Activated T-helper 1 cell treated with anti-CD3 and anti-CD28 coated beads, Interleukin-2, amount 50 U/mL, for 16 hours (primary cell): ENCODE measurements at places on chromosomes 11 and 22.

GRCh38 chr11:98090861-98091505 is 929.8 kb upstream of the CNTN5 start:
- DNase-seq: no peak

GRCh38 chr11:119803726-119804294 is 74.8 kb upstream of the NECTIN1 start:
- DNase-seq: no peak

GRCh38 chr11:57815476-57815875 is 53.9 kb downstream of the CTNND1 start:
- DNase-seq: no peak

- DNase-seq: no peak
Observed at GRCh38 chr11:64711956-64712362, 11.0 kb downstream of the NRXN2 start.

GRCh38 chr11:9719566-9720289 is 55.9 kb downstream of the SWAP70 start:
- no peak for DNase-seq

DNA sequence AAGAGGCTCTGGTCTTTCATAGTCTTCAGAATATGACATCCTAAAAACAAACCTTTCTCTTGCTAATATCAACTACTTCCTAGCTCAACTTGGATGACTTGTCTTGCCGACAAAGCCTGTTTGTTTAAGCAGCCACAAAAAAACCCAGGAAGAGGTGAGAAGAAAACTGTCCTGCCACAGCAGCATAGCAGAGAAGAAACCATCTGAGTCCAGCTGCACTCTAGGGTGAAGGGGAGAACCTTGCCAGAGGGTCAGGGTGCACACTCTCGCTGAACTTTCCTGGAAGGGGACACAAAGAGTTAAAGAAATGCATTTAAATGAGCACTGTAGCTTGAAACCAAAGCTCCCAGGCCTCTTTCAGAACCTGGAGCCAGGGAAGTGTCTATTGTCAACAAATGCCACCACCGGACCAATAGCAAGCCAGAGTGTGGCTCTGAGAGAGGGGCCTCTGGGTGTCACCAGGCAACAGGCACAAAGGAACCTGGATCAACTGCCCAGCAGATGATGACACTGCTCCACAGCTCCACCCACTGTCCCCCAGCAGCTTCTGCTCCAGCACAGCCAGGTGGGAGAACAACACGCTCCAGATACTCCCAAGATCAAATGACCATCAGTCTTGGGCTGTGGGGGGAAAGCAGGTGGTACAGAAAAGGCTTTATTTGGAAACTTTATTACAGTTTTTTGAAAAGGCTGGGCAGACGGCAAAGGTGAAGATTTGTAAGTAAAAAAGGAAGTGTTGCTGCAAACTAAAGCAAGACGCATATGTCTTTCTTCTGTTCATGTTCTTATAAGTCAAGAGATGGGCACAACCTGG is 105.7 kb downstream of the RASSF10 start:
- DNase-seq: no peak

DNA sequence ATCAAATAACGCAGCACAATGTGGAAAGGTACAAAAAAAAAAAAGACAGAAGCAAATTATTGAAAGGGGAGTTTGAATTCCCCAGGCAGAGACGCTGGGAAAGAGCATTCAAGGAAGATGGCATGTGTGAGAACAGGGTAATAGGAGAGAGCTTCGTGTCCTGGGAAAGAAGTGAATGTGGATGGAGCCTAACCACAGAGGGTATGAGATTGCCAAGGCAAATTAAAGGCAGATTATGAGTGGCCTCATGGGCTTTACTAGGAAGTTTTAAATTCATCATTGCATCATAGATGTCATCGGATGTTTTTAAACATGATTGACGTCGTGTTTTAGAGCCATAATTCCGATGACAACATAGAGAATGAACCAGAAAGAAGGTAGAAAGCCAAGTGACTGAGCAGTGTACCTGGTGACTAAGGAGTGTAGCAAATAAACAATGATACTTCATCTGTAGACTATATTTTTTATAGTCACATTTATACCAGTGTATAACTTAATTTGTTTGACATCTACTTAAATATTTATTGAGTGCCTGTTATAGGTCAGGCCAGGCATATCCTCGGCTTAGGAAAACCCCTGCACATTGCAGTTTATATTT is 151.4 kb downstream of the MSANTD4 start:
- no peak for DNase-seq

DNA sequence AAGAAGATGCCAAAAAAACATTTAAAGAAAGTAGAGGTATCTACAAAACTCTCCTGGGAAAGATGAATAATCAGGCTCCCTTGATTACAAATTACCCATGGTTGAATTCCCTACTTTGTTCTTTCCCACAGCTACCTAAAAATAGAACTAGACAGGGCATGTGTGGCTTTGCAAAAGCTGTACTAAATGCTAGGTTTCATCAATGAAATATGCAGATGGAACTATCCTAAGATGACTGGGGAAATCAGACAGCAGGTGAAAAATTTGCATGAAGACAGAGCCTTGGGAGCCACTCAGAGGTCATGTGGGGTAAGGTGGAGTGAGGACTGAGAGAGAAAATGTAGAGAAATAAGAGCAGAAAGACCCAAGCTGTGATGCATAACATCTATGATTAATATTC is 14.7 kb downstream of the LAYN start:
- no peak for DNase-seq

DNA sequence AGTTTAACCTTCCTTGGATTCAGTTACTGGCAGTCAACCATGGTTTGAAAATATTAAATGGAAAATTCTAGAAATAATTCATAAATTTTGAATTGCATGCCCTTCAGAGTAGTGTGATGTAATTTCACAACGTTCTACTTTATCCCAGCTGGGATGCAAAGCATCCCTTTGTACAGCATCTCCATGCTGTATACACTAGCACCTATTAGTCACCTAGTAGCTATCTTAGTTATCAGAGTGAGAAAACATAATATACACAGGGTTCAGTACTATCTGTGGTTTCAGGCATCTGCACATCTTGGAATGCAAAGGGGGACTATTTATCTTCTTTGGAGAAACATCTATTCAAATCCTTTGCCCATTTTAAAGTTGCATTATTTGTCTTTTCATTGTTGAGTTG is 30.8 kb downstream of the CBL start:
- DNase-seq: no peak

- DNase-seq: no peak
Observed at GRCh38 chr11:44483919-44484610, 81.4 kb upstream of the CD82 start.

DNA sequence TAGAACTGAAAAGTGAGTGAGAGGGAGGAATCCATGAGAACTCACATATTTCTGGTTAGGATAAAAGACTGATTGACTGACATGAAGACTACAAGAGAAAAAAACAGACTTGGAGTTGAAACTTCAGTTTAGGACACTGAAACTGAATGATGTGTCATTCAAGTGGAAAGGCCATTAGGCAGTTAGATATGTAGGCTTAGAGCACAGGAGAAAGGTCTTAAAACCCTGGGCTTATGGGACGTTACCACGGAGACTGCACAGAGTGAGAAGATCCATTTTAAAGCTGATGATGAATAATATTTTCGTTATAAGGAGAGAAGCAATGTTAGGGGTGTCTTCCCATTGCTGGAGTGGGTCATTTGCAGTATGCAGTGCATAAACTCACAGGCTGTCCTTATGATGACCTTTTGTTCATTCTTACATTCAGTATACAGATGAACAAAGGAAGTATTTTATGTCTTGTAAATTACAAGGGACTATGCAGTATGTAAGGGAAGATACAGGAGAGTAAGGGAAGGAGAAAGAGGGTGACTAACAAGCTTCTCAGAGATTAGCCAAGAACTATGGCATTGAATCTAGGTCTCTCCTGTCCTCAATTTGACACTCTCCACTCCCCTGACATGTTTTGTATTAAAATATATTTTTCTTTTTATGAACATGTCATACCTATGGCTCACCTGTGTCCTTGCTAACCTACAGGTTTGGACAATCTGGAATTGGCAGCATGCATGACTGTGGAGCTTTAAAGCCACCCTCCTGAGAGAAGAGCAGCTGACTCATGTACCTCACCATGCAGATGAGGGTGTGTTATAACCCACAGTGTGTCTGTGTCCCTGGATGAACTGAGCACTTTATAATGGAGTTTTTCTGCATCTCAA is 63.7 kb downstream of the MAML2 start:
- DNase-seq: no peak

DNA sequence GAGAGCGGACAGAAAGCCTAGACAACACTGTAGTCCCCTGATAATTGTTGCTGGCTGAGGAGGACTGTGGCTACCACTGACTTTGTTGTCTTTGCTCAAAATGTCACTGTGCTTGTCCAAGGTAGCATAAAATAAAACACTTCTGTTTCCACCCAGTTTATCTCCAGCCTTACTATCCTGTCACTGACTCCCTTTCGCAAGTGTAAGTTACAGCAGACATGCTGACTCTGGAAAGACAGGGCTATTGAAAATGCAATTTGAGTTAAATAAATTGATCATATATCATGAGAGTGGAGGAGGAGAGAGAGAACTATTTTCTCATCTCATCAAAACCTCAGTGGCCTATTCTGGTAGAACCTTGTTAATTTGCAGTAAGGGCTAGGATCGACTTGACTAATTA is 138.0 kb upstream of the KIRREL3 start:
- DNase-seq: no peak

GRCh38 chr11:132318421-132319157 is 948.2 kb downstream of the NTM start:
- DNase-seq: no peak

GRCh38 chr22:29106839-29107238 is 34.0 kb downstream of the KREMEN1 start:
- DNase-seq: no peak

DNA sequence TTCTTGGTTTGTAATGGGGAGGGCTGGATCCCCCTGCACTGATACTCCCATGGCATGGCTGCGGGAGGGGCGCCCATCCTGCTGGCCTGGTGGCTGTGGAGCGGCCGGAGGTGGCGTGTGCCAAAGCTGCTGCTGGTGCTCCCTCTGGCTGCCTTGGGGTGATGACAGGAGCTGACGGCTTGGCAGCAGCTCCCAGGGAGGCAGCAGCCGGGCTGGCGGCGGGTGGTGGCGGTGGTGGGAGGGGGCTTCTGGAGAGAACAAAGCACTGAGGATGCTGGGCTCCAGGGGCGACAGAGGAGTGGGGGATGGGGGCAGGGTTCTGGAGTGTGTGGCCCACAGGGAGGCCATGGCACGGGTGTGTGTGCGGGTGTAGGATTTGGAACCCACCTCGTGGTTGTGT is 11.4 kb upstream of the MPPED1 start:
- no peak for DNase-seq

DNA sequence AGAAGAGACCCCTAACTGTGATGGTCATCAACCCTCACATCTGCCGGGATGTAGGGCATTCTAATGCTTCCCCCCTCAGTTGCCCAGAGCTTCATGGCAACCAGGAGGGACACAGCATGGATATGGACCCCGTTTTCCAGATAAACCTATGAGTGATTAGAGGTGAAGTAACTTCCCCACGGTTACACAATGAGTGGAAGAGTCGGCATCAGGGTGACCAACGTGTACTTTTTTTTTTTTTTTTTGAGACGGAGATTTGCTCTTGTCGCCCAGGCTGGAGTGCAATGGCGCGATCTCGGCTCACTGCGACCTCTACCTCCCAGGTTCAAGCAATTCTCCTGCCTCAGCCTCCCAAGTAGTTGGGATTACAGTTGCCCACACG is 25.0 kb downstream of the TXN2 start:
- DNase-seq: no peak
